ENCODE measurements at places on chromosomes 2 and 18. TPM values are rescaled to one million over a fixed set of nuclear protein-coding genes. Genes with fewer than 3 reads are reported as not detected.

Gene KCNS3
- 2.5 TPM for polyA plus RNA-seq

GRCh38 chr2:145918951-145919350, 1399.0 kb upstream of the ZEB2 start:
- no peak for DNase-seq

Gene RGPD3
- 0.08 TPM for polyA plus RNA-seq

DNA sequence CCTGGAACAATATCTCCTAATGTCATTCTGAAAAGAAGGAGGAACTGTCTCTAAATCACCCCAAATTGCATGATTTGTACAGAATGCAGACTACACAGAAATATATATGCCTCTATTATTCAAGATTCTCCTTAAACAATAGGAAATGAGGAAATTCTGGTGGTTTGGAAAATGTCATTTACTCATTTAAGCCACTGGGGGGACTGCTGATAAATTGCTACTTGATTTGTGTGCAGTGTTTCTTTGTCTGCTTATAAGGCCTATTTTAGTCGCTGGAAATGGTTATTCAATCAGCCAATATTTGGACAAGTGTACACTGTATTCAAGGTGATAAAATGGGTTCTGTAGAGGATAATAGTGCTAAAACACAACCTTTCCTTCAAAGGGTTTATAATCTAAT, 801.9 kb upstream of the CELF4 start:
- DNase-seq, result no peak

Gene POTEI
- polyA plus RNA-seq, result not detected

DNA sequence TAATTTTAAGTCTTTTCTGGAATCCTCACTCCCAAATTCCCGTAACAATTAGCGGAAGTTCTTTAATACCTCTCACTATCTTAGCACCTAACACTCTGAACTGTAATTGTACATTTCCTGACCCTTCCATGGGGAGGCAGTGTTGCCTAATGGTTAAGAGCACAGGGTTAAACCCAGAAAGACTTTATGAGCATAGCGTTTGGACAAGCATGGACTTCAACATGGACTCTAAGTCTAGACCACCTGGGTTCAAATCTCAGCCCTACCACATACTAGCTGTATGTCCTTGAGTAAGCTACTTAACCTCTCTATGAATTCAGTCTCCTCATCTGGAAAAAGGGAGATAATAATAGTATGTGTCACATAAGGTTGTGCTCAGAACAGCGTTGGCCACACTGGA, 13.0 kb downstream of the ANTXR1 start:
- DNase-seq, result peak; percentile 50

DNA sequence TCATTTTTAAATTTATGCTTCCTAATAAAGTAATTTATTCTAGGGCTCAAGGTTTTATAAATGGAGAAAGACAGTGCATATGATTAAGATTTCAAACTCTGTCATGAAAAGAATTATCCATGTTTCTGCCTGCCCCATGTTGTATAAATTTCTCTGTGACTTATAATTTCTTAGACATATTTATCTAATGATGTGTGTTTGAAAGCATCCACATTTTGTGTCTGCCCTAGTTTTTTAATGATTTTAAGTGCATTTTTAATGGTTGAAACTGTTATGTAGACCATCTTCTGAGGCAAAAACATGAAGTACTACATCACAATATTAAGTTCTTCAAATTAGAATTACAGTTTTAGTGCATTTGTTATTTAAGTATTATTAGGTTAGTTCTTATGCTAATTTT, 71.2 kb downstream of the PTPRM start:
- no peak for DNase-seq

- no peak for DNase-seq
These were observed 179.4 kb downstream of the INHBB start for GRCh38 chr2:120525056-120526046.

DNA sequence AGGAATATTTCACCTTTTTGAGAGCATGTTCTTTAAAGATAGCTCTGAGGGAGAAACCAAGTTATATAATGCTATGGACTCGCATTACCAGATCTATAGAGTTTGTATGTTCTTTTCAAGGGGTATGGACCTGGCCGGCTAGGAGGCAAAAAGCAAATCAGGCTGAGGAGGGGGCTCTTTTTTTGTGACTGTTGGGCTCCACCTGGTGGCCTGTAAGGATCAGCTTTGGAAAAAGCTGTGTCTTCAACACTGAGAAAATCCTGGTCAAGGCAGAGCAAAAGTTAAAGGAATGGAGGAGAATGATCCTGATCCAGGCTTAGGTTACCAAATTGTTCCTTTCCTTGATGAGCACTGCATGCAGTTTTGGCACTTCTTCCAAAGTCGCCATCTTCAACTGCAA, 180.5 kb downstream of the DIS3L2 start:
- peak; percentile 37 for DNase-seq

DNA sequence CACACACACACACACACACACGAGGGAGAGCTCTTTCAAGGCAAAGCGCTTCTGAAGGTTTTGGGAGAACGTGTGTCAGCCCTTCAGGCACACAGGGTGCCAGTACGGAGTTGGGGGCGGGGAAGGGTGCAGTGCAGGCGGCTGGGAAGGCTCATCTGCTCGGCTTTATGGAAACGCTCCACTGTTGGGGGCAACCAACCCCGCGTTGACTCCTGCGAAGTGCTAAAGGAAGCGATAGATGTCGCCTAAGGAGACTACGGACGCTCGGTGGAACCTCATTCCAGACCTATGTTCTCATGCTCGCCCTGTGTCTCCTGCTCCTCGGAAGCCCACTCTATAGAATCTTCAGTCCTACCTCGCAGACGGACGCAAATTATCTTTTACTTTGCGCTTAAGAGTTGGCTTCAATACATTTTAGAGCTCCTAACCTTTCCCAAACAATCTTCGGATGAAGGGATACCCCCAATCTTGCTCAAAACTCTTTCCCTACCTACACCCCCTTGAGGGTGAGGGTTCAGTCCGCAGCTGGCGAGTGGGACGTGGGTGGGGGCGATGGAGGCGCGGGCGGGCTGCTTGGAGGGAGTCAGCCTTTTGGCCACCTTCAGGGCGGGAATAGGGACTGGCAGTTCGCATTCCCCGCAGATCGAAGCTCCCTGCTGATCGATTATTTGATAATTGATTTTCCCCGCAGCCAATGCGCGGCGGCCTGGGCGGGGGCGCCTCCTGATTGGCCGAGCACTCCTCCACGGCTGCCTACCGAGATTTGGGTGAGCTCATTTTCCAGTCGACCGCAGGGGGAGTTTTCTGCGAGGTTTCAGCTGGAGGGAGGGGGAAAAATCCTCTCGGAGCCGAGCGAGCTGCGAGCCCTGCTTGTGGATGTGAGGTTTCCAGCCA, 1.9 kb upstream of the MEIS1 start:
- DNase-seq, result peak; percentile 98

- no peak for DNase-seq
These were observed 84.3 kb upstream of the MAP4K4 start for GRCh38 chr2:101613056-101613704.

GRCh38 chr2:172101821-172102390, 794 bp downstream of the DLX2 start:
- DNase-seq, result peak; percentile 74

DNA sequence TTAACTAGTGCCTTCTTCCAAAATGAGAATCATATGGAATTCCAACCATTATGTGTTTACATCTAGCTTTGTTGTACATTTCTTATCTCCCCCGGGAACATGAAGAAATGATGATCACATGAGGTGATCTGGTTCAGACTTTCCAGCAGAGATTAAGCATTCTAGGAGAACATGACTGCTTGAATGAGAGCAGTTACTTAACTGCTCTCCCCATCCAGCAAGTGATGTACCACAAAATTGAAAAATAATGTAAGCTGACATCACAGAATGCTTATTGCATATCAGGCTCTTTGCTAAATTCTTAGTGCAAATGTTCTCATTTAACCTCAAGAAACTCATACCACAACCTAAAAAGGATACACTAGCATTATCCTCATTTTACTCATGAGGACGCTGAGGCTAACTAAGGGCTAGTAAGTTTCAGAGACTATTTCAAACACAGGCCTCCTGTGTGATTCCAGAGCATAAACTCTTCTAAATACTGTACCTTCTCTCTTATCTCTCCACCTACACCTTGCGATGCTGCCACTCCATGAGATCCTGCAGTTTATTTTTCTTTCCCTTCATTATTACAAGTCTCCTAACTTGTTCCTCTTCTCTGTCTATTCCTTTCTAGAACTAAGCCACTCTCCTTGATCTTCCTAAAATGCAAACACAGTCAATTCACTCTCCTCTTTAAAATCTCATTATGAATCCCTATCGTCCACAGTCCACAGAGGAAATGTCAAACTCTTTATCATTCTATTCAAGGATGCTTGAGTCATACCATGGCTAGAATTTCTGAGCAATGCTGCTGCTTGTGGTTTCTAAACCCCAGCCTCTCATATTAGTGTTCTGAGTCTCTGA, 1224.8 kb upstream of the ZEB2 start:
- peak; percentile 92 for DNase-seq

DNA sequence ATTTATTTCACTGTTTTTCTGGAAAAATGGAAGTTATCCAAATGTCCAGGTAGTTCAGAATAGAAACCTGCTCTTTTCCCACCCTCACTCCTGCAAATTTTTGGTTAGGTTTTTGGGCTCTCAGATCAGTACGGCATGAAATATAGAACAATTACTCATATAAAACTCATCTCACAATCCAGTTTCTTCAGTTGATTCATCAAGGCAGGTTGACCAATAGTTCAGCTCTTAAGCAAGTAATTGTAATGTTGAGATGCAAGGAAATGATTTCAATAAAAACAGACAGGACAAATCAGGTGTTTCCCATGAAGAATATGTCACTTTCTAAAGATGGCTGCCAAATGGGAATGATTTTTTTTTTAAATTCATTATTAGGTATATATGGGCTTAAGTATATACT, 2.0 kb downstream of the RAB27B start:
- DNase-seq, result peak; percentile 6

DNA sequence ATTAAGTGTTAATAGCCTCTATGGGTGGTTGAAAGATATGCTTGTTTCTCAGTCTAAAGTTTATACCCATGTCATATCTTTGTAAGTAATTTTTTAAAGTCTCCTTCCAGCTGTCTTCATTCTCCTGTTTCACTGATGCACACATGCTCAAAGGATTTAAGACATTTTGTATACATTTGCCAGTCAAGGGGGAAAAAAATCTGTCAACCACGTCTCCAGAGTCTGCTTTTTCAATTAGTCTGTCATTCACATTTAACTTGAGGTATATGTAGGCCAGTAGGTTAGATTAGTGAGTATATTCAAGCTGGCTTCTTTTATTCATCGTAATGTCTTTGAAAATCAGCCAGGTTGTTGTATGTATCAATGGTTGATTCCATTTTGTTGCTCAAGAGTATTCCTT, 193.5 kb downstream of the MCFD2 start:
- DNase-seq, result no peak

DNA sequence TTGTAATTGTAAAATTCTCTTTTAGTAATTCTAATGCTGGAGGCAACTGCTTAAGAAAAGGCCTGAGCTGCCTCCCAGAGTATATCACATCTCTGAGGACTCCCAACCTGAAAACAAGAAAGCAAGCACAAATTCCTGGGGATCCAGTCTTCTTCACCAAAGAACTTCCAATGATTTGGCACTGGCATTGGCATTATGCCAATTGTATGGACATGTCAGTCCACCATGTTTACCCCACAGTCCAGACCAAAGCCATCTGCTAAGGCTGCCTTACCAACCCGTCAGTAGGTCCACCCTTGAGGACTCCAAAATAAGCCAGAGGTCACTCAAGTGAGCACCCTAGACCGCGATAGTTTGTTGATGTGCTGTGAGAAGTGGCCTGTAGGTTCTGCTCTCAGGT, 263.1 kb downstream of the RND3 start:
- DNase-seq, result no peak

DNA sequence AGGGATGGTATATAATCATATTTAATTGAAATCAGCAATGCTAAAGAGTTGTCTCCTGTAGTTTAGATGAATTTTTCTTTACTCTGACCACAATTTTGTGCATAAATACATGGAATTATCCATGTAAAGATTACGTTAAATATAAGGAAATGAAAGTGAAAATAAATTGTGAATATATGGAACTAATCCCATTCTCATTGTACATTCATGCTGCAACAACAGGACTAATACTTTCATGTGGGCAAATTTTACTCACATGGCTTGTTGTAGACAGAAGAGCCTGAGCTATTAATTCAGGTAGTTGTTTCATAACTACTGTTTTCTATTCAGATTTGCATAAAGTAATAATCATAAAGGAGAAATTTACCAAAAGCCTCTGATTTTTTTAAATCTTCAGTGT, 357.8 kb downstream of the ARHGAP15 start:
- DNase-seq, result no peak

- DNase-seq, result peak; percentile 2
These were observed 40.9 kb upstream of the MAPK4 start for GRCh38 chr18:50518787-50519546.

GRCh38 chr18:24227977-24228666, 89.3 kb downstream of the CABYR start:
- DNase-seq, result peak; percentile 74

GRCh38 chr2:149427387-149427786, 97.0 kb downstream of the LYPD6 start:
- DNase-seq, result no peak

Gene TUBA3E
- polyA plus RNA-seq, result not detected

- DNase-seq, result peak; percentile 67
These were observed 52.8 kb upstream of the HAAO start for GRCh38 chr2:42844901-42845821.

- peak; percentile 95 for DNase-seq
These were observed 11.2 kb upstream of the SCYGR5 start for GRCh38 chr2:227655454-227655853.

DNA sequence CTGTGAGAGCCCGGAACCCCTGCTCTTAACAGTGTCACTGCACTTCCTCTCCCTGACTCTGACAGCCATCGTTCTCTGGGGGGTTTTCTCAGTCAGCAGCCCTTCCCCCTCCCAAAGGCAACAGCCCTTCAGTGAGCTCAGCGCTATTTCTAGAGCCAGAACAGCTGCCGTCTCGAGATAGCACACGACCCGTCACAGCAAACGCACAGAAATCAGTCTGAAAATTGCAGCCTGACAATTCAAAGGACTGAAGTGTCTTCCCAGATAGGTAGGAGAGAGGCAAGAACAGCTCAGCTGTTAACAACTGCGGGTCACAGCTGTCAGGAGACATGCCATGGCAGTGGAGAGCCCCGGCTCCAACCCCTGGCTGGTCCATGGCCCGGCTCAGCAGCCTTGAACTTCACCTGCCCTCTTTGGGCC, 45.4 kb downstream of the ST8SIA5 start:
- no peak for DNase-seq

Gene RAMP1
- polyA plus RNA-seq, result 11.8 TPM

Gene TPO
- polyA plus RNA-seq, result not detected

DNA sequence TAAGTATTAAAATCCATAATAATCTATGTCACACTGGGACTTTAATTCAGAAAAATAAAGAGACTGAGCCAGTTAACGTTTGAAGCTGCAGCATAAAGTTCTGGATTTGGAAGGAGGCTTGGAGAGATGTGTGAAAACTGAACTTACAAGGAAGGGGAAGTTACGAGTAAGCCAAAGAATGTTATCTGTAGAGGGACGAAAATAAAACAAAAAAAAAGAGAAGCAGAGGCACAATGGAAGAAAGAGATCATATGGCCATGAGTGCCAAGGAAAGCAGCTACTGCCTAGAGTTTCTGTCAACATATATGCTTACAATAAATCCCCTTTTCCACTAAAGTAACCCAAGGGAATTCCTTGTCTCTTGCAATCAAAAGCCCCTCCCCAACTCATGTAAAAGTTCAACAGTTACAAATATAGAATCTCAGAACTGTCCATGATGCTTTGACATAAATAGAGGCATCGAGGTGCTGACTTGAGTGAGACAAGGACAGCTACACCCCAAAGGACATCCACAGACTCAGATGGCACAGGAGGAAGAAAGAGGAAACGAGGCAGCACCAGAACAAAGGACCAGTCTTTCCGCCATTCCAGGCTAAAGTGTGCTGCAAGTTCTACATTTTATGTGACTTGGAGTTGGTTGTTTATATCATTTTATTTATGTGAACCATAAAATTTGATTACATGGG, 16.1 kb upstream of the ARL5A start:
- DNase-seq, result no peak

All from GM23248 (cell line).